ENCODE measurements at places on chromosomes 16 and 17. TPM values are rescaled to one million over a fixed set of nuclear protein-coding genes. Genes with fewer than 3 reads are reported as not detected.
A peak's percentile ranks its signal among the peaks of the same experiment; 100 is the strongest.

DNA sequence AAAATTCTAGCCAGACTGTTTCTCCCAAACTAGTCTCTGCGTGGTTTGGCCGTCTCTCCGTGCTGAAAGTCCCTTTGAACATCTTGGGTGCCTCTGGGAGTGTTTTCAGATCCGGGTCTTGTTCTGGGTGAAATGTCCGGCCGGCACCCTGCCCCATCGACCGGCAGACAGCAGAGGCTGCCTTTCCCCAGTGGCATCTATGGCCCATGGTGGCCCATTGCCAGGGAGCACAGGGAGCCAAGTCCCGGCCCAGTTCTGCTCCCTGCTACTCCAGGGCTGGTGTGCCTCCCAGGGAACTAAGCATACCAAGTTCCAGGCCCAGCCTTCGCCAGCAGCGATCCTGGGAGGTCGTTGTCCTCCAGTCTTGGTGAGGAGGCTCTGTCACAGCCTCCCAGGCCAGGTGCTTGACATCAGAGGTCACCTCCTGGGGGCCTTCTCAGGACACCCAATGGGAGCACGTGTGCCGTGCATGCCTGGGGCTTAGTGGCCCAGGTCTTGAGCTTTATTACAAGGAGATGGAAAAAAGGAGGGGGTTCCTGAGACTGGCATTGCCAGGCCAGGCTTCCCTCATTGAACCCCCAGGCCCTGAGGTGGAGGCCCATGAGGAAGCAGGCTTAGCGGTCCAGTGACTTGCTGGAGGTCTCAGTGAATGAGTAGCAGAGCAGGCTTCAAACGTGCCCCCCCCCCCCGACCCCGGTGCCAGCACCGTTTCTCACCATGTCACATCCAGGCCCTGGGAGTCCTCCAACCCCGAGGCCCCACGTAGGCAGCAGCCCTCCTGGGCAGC, 54.0 kb downstream of the PGS1 start:
- no peak for DNase-seq

- no peak for DNase-seq
Observed at GRCh38 chr17:81901167-81902022, 643 bp upstream of the NPB start.

DNA sequence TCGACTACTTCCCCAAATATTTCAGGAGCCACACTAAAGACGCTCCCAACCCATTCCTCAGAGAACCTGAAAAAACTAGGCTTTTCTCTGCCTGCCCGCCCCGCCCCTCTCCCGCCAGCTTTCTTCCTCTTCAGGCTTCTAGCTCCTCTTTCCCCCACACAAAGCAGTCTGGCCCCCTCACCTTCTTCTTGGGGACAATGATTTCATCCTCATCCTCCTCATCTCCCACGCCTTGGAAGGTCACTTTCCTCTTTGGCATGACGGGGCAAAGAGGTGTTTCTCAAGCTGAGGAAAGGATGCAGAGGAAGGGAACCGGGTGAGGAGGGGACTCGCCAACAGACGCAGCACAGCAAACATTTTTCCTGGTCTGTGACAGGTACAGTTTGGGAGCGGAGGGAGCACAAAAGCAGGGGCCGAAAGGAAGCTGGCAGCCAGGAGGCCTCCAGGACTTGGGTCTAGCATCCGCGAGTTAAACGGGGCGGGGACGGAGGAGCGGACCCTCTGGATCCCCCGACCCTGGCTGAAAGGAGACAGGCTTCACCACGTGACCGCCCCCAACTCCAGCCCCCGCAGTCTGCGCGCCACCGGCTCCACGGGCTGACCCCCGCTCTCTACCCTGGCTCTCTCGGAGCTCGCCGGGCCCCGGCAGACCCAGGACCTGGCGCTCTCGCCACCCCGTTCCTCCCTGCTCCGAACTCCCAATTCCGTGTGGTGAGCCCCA, 525 bp downstream of the CD2BP2 start:
- no peak for DNase-seq

GRCh38 chr17:68383443-68384321, 73.6 kb downstream of the WIPI1 start:
- peak; percentile 25 for DNase-seq

- no peak for DNase-seq
Observed at GRCh38 chr16:78469787-78470186, 370.3 kb downstream of the WWOX start.

GRCh38 chr16:11792410-11793241, 4.4 kb downstream of the ZC3H7A start:
- no peak for DNase-seq

- no peak for DNase-seq
Observed at GRCh38 chr16:52366983-52367382, 180.0 kb downstream of the TOX3 start.

DNA sequence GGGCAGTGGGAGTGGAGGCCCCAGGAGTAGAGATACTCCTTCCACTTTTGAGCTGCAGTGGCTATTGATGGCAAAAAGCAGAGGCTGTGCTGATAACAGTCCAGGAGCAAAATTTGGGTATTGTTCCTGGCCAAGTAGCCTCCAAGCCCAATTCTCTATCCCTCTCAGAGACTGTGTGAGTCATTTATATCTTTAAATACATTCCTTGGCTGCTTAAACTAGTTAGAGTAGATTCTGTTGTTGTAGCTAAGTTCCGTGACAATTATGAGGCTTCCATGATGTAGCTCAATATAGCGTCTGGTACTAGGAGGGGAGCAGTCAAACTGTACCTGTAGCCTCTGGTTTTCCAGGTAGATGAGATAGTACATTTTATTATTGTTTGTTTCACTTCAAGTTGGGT, 19.9 kb upstream of the UBE2G1 start:
- no peak for DNase-seq

- no peak for DNase-seq
Observed at GRCh38 chr17:75783803-75784472, 668 bp upstream of the UNK start.

GRCh38 chr17:56613131-56613530, 19.6 kb downstream of the NOG start:
- no peak for DNase-seq

DNA sequence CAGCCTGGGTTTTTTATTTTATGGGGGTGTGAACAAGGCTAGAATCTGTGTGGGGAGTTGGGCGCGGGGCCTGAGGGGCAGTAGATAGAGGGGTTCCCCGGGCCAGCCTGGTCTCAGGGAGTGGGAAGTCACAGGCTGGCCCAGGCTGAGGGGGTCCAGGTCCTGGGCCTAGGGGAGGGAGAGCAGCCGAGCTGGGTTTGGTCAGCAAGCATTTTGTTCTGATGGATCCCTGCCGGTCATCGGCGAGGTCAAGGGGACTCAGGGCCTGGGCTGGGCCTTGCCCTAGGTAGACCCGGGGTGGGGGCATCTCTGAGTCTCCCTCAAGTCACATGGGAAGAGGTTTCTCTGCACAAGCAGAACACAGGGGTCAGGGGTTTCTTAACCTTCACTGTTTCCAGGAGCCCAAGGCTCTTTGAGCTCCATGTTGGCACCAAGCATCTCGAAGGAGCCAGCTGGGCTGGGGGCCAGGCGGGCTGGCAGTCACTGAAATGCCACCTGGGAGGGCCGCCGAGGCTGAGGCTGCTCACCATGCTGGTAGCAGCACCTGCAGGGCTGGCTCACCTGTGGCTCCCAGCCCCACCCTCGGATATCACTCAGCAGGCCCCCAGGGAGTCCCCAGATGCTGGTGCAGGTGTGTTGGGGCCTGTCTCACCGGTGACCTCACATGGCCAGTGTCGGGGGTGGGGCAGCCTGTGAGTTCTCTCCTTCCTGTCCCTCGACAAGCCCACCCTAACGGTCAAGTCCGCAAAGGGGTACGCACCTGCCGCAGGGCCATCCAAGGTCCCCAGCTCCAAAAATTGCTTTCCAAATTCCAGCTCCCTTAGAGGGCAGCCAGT, 41.0 kb downstream of the SLC7A5 start:
- DNase-seq = no peak

GRCh38 chr17:71558901-71559300, 561.9 kb upstream of the SOX9 start:
- DNase-seq = no peak

- DNase-seq = no peak
Observed at GRCh38 chr16:57829969-57830360, 27.7 kb upstream of the KIFC3 start.

- DNase-seq = no peak
Observed at GRCh38 chr17:33056399-33057146, 64.9 kb downstream of the SPACA3 start.

GRCh38 chr16:89095491-89095951, 1.9 kb downstream of the ACSF3 start:
- DNase-seq = no peak

GRCh38 chr16:13376174-13376573, 474.8 kb downstream of the SHISA9 start:
- DNase-seq = no peak

DNA sequence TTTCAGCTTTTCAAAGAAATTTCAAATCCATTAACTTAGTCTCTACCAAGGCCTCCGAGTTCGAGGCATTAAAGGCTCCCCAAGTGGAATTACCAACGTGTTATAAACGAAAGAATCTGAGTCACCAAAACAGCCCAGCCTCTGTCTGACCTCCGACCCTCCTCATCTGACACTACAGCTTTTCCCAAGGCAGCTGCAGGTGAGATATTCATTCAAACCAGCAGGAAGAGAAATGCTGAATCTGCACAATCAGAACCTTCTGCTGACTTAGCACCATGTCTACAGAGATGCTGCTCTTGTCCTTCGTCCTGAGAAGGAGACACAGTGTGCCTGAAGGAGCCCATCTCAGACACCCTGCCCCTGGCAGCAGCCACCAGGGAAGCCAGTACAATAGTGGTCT, 30.5 kb downstream of the GRIN2A start:
- no peak for DNase-seq

- DNase-seq = no peak
Observed at GRCh38 chr17:69596141-69596540, 181.6 kb downstream of the MAP2K6 start.

- DNase-seq = no peak
Observed at GRCh38 chr16:51474414-51475091, 323.5 kb upstream of the SALL1 start.

GRCh38 chr16:47461598-47462266, 601 bp downstream of the PHKB start:
- peak; percentile 31 for DNase-seq

DNA sequence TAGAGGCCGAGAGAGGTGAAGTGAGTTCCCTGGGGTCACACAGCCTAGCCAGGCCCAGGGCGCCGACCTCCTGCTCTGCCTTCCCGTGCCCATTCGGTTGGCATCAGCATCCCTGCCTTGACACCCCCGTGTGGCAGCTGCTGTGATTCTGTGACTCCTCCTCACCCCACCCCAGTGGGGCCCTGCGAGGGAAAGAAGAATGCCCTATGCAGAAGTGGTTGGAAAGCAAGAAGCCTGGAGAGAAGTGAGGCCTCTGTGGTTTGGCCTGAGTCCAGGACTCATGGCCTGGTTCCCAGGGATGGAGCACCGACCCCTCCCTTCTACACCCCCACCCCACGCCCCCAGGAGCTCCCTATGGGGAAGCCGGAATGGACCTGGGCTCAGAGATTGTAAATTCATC, 296.2 kb downstream of the SEC14L1 start:
- no peak for DNase-seq

DNA sequence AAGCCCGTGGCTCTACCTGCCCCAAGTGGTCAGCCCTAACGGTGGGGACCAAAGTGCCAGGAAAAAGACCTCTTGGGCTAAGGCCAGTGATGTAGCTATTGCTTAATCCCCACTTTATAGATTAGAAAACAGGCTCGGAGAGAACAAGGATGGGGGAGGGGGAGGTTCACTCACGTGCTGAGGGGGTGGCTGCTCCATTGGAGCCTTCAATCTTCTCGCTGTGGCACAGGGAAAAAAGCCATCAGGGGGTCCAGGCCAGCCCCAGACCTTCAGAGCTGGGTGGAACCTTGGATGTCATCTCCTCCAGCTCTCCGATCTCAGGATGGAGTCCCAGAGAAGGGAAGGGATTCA, 45.9 kb downstream of the SRCIN1 start:
- DNase-seq = no peak

- no peak for DNase-seq
Observed at GRCh38 chr17:36117505-36118382, 14.1 kb downstream of the CCL4 start.

DNA sequence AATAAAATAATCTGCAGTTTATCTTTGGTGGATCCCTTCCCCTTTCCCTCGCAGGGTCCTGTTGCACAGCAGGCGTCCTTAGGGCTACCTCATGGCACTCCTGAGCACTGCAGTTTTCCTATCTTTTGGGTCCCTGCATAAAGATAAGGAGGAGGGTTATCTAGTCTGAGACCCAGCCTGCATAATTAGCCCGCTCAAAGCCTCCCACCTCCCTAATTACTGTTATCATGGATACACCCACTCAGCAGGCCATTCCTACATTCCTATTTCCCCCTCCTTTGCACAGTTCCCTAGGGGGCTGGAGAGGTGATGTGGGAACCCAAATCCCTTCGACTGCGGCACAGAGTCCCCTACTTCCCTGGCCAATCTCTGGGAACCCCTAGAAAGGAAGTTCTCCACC, 5.1 kb upstream of the CLUH start:
- DNase-seq = no peak

DNA sequence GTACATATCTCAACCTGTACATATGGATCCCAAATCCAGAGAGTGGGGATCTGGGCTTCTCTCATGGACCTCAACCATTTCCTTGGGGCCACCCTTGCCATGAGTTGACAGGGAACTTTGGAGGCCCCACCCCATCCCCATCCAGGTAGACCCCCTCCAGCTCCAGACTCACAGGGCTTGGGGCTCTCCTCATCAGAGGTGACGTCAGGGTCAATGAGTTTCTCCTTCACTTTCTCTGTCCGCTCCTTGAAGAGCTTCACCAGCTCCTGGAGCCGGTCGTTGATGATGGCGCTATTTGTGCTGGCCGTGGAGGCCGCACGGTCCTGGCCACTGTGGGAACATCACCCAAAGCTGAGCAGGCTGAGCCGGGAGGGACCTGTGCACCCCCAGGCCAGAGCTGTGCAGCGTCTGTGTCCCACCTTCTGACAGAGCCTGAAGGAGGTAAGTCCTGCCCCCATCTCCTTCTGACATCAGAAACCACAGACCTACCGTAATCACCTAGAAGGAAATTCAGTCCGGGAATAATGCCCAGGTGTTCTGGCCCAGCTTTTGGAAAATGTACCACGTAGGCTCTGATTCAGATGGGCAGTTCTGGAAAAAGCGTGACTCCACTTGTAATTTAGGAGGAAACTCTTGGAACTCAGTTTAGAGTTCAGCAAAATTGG, 50.6 kb downstream of the CNGB1 start:
- no peak for DNase-seq

Gene CMTM2
- total RNA-seq = not detected

Gene MRPL38
- total RNA-seq = 89.8 TPM

Gene TBC1D3H
- total RNA-seq = not detected

Gene CACNA1H
- not detected for total RNA-seq

Gene POLR3K
- total RNA-seq = 20.0 TPM

Gene NPTX1
- not detected for total RNA-seq

Gene C17orf100
- total RNA-seq = 1.7 TPM

Gene TIGD7
- 5.3 TPM for total RNA-seq

Gene GGT6
- total RNA-seq = not detected

Gene KRT24
- total RNA-seq = not detected

Gene LPO
- total RNA-seq = not detected

Gene PRR11
- 53.3 TPM for total RNA-seq

Gene ZNF830
- 9.4 TPM for total RNA-seq

Gene GUCY2D
- total RNA-seq = not detected

Gene NPIPA3
- total RNA-seq = 0.97 TPM

Gene TMIGD1
- total RNA-seq = not detected

Gene CCL8
- not detected for total RNA-seq

Gene EME1
- total RNA-seq = 2.3 TPM
